Hypothalamus (tissue), 51 donors: ENCODE measurements at places on chromosomes 4 and X.

DNA sequence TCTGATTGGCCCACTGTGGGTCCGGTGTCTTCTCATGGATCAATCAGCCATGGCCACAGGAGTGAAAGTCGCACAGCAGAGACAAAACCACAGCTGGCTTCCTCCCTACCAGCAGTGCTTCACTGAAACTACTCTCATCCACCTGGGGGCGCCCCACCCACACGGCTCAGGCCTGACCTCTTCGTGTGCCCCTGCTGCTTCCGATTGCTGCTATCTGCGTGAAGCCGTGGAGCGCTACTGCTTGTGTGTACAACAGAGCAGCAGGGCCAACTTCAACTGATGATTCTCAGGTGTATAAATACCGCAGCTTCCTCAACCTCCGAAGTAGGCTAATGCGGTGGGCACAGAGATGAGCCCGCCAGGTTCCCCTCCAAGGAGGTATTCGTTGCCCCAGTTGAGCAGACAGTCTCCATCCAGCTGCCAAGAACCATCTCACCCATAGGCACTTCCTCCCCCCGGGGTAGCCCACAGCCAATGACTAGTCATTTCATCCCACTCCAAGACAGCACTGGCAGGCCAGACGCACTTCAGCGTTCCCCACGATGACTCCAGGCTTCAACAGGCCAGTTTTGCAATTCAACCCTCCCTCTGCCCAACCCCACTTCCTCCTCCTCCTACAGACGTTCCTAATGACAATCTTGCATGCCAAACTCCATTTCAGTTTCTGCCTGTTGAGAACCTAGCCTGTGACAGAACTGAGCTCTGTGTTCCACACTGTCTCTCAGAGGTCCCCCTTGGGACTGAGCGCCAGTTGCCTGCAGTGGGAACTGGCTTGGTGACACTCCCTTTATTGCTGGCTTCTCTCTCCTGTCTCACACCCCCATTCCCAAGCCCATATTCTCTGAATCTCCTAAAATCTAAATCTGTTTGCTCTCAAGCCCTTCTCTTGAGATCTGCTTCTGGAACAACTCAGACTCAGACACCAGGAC is 41.3 kb upstream of the ATP6AP2 start:
- DNase-seq: no peak

GRCh38 chr4:169618286-169618685 is 2.1 kb upstream of the CLCN3 start:
- no peak for DNase-seq

DNA sequence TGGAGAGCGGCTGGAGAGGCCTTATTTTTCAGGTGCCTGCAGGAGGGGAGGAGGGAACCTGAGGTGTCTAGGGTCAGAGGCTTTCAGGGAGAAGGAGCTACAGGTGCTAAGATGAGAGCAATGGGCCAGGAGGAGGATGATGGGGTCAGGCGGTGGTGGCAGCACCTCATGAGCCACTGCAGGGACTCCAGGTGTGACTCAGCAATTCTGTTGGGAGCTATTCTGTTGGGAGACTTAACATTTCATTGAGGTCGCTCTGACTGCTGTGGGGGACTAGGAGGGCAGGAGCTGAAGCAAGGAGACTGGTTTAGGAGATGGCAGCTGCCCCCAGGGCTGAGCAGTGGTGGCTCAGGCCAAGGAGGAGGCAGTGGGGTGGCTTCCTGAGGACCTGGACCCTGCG is 65.0 kb downstream of the CLDN34 start:
- no peak for DNase-seq

DNA sequence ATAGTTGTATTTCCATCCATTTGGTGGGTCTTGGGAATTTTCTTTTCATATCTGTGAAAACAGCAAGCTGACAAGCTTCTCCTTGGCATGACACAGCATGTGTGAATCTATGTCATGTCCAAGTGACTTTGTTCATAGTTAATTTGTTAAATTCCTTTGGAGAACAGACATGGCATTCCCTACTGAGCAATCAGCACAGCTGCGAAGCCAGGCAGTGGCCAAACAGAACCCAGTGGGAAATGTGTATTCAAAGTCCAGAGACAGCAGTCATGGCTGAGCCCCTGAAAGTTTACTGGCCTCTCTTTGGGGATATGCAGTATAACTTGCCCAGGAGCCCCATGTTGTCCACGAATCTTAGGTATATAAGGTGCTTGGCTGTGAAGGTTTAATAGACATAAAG is 474.7 kb downstream of the NKX6-1 start:
- DNase-seq: no peak

DNA sequence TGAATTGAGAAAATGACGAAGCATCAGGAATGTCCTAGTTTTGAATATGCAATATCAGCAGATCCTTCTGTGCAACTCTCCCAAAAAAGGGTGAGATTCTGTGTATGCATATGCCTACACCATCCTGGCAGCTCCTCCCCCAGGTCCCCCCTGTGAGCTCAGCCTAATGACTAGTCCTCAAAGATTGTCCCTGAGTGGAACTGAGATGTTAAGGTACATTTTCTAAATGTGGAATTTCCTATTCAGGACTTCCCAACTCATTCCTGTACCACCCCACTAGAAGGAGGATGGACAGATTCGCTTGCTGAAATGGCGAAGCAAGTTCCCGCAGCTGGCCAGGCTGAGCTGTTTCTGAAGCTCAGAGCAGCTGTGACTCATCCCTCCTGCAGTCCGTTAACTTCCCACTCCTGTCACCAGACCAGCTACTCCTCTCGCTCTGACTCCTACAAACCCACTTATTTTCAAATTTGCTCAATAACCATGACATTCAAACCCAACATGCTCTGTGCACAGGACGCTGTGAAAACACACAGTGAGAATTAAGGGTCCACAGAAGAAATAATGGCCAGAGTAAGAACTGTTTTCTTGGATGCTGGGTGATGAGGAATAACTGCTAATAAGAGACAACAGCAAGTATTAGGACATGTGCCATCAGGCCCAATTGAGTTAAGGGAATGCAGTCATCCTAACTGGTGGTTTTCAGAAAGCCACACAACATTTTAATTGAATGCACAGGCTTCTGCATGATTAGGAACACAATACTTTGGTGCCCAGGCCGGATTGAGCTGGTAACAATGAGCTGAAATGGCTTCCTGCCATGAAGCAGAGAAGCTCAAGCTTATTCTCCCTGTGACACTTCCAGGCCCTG is 40.0 kb upstream of the IRF2 start:
- DNase-seq: no peak

GRCh38 chr4:39970671-39971640 is 6.8 kb downstream of the PDS5A start:
- no peak for DNase-seq

DNA sequence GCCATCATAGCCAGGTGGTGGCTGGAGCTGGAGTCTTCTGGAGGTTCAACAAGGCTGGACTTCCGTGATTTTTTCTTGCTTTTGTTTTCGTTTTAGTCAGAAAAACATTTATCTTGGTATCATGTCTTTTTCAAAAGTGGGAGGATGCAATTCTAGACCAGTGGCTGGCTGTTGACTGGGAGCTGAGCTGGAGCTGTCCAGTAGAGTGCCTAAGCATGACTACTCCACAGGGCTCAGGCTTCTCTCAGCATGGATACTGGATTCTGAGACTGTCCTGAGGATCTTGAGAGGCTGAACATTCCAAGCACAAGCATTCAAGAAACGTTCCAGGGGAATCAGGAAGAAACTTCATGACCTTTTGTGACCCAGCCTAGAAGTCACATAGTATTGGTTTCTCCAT is 598.1 kb downstream of the MID1IP1 start:
- DNase-seq: no peak

GRCh38 chr4:52234561-52235440 is 183.7 kb downstream of the SPATA18 start:
- no peak for DNase-seq

DNA sequence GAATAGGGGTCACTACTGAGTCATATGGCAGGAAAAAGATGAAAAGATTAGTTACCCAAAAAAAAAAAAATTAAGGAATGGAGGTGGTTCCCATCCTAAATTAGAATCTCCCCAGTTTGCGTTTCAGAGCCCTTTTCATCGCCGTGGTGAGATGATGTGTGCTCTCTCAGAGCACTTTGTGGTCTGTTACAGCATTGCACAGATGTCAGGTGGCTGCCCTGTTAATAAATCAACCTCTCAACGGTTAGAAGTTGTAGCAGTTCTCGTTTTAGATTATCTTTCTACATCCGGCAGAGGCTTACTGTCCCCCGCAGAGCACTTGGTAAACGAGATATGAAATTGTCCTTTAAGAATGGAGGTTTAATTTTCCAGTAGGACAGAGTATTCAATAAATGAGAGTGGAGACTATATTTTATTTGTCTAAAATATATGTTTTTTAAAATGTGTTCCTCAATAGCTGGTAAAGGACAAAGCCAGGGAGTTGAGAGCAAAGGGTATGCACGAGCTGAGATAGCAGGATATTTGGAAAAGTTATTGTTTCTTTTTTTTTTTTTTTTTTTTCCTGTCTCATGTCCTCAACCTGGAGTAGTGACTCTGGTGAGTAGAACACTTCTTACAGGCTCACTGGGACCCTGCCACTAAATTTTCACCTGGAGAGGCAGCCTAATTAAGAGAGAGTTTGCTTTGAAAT is 26.9 kb downstream of the AFF1 start:
- DNase-seq: no peak

DNA sequence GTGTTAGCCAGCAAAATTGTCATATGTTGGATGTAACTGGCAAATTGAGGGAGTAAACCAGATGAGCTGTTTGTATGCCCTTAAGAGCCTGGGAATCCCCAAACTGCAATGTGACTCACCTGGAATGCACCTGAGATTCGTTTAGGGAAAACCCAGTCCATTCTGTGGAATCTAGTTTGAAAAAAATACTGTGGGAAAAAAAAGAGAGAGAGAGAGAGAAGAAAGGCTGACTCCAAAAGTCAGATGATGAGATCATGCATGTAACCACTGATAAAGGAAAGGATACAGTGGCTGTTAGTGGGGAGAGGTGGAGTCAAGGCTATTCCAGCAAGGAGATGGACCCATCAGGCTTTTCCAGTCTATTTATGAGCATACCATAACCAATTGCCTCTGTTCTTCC is 48.5 kb downstream of the SLC9A7 start:
- DNase-seq: no peak

GRCh38 chrX:120293015-120293414 is 18.2 kb downstream of the TMEM255A start:
- DNase-seq: no peak

GRCh38 chrX:45592101-45592500 is 391.4 kb upstream of the DIPK2B start:
- DNase-seq: no peak

DNA sequence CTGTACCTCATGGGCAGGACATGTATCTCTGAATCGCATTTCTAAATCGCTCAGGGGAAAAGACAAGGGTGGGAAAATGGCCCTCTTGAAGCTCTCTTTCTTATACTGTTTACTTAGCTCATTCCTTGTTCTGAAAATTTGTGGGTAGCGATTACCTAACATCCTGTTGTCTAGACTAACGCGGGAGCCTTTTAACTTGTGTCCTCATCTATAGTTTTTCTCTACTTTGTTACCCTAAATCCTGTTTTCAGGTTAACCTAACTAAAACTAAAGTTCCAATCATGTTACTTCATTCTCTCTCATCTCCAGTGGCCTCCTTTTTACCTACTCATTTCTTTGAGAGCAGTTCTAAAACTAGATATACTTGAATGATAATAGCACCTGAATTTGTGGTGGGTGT is 45.0 kb downstream of the SNX25 start:
- DNase-seq: no peak

DNA sequence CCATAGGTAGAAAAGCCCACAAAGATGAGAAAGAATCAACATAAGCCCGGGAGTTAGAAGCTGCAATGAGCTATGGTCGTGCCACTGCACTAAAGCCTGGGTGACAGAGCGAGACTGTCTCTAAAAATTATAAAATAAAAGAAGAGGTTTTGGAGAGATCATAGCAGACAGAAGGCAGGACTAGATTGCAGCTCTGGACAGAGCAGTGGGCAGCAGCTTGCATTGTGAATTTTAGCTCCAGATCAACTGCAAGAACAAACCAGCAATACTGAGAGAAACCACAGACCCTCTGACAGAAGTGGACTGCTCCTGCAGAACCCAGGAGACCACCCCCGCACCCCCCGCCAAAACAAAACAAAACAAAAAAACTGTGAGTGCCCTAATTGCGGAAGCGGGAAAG is 30.6 kb downstream of the SOWAHB start:
- DNase-seq: no peak
